ENCODE measurements at places on chromosomes 1 and 21. TPM values are rescaled to one million over a fixed set of nuclear protein-coding genes. Genes with fewer than 3 reads are reported as not detected.

DNA sequence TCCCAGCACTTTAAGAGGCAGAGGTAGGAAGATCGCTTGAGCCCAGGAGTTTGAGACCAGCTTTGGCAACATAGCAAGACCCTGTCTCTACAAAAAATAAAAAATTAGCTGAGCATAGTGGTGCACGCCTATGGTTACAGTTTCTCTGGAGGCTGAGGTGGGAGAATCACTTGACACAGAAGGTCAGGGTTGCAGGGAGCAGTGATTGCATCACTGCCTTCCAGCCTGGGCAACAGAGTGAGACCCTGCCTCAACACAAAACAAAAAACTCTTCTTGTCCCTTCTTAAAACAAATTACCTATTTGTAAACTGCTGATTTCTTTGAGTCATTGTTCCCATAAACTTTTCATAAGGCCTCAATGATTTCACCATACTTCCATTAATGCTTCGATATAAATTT is 18.7 kb downstream of the PRKAA2 start:
- no peak for DNase-seq

DNA sequence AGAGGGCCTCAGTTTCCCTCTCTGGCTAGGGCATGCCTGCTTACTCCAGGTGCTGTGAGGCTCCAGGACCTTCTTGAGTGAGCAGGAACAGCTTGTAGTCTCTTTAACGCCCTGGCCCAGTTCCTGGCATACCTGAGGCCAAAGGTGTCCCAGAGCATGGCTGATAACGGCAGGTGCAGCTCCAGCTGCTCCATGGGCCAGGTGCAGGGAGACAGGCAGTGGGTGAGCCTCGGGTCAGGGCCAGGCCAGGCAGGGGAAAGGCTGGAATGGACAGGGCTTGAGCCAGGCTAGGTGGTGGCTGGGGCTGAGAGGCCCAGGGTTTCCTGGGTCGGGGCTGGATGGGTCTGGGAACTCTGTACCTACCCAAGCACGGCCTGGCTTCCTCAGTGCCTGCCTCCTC is 18.3 kb downstream of the EDN2 start:
- DNase-seq = no peak

DNA sequence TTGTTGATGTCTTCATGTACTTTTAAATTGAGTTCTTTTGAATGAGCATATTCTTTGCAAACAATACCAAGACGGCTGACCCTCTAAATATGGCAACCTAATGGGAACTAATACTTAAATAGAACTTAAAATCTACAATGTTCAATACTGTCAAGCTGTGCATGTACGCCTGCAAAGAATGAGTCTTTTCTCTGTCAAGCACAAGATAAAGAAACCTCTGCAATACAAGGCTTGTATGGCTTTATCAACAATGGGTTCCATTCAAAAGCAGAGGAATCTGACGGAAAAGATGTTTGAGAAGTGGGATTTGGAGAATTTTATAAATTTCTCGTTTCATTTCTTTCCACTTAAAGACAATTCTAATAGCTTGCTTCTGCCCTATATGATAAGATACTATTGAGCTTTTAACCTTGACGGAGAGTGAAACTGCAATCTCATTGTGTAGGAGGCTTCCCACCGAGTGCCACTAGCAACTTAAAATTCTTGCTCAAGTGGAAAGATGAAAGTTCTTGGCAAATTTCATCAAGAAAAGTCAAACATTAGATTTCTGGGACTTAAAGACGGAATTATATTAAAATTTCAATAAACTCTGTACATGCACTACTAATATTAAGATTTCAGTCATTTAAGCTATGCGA is 119.8 kb downstream of the RGS21 start:
- DNase-seq = no peak

GRCh38 chr1:9326596-9326995 is 33.9 kb downstream of the SPSB1 start:
- DNase-seq = no peak

GRCh38 chr1:165454091-165454610 is 9.2 kb upstream of the RXRG start:
- no peak for DNase-seq

DNA sequence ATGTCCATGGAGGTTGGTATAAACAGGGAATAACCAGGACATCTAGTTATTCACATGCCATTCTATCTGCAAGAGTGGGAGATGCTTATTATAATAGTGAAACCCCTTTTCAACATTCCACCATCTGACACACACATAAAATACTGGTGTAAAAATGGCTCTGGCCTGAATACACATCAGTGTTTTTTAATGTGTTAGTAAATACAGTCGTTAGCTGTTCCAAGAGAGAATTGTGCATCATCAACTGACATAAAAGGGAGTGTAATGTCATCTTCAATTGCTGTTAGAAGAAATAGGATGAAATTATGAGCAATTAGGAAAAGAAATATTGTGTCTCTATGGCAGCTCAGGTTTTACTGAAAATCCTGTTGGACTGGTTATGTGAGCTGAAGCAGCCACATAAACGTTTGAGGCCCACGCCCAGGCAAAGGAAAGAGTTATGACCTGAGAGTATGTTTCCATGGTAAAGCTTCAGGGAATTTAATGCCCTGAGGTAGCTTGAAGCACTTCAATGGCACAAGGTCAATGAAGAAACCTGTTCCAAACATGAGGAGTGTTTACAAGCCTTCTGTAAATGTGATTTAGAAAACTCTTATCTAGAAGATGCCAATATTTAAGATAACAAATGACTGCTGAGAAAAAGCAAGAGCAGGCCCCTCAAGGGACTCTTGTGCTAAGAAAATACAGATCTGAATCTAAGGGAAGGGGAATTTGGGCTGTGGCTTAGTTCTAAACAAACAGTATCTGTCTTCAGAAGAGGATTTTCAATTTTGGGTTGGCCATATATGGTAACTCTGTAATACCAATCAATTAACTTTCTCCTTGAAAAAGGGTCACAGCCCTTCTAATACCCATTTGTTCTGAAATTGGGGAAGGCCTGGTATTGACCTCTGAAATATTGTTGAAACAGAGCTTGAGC is 384.3 kb downstream of the SEC16B start:
- DNase-seq = no peak

DNA sequence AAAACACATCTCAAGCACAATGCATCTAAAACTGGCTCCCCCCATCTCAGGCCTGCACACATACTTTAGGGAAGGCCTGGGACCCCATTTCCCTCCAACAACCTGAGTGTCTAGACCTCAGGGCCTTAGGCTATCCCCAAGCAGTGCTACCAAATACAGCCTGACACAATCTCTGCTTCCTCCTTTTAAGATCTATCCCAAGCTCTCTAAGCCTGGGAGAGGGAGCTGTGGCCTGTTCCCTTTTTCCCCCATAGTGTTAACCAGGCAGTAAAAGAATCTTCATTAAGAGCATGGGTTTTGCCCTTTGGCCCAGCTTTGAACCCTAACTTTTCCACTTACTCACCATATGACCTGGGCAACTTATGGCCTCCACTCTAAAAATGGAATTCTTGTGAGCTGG is 10.8 kb upstream of the COL8A2 start:
- no peak for DNase-seq

- DNase-seq = no peak
Measured at GRCh38 chr1:101066260-101066936, 40.8 kb upstream of the DPH5 start.

DNA sequence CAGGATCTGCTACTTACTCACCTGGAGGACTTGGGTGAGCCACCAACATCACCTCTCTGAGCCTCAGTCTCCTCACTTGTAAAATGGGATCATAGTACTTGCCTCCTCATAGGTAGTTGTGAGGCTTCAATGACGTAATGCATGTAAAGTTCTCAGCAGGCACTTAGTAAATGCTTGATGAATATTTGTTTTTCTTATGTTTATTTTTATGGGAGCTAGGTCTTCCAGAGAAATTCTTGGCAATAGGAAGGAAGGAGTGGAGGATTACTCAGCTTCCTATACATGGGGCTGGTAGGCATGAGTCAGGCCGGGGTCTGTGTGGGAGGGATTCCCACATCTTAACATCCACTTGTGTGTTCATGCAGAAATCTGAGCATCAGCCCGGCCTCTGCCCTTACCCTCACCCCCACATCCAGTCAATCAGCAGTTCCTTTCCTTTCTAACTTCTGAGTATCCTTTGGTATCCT is 95.4 kb upstream of the USP24 start:
- DNase-seq = no peak

- no peak for DNase-seq
Measured at GRCh38 chr1:219427989-219428388, 184.9 kb downstream of the ZC3H11B start.

GRCh38 chr21:39220150-39220549 is 36.9 kb upstream of the PSMG1 start:
- no peak for DNase-seq

DNA sequence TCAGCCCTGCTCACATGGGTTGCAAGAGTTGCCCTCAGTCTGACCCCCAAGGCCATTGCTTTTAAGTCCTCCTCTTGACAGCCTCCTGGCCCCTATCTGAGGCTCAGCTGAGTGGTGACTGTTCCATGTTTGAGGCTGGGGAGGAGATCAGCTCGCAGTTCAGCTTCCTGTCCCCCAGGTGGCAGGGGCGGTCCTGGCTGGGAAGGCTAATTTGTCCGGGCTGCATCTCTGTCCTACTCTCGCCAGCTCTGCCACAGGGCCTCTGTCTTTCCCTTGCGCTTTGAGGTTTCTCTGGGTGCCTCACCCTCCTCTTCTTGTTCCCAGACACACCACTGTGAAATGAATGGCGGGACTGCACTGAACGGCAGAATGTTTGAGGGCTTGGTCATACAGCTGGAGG is 157.3 kb downstream of the KCNJ6 start:
- no peak for DNase-seq

Gene TDRD5
- polyA plus RNA-seq = not detected

Gene CAMK2N1
- 4.2 TPM for polyA plus RNA-seq

Gene PSMB4
- polyA plus RNA-seq = 156 TPM

Gene DMBX1
- not detected for polyA plus RNA-seq

Gene IPP
- 18.0 TPM for polyA plus RNA-seq

Measured in forelimb muscle (tissue), 1 donor.